ENCODE measurements at places on chromosomes 7 and 10.
A peak's percentile ranks its signal among the peaks of the same experiment; 100 is the strongest.

DNA sequence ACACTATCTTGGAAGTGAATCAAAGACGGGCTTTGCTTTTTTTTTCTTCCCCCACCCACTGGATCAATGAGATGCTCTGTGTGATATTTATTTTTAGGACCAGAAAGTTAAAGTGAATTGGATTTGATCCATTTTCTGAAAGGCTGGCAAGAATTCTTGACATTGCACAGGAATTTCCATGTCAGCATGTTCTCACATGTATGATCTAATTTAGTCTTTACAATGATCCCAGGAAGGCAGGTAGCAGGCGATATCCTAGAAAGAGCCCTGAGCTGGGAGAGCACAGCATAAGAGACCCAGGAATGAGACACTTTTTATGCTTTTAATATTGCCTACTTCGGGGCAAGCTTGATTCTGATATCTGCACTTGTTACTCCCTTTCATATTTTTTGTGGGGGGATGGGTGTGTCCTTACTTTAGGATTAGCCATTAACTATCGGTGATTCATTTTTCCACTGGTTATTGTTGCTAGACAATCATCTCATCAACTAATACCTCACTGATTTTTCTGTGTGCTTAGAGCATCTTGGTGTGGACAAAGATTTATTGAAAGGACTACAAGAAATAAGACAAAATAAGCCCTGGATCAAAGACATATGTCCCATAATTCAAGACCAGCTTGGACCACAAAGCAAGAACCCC, 58.1 kb downstream of the NRP1 start:
- no peak for DNase-seq

DNA sequence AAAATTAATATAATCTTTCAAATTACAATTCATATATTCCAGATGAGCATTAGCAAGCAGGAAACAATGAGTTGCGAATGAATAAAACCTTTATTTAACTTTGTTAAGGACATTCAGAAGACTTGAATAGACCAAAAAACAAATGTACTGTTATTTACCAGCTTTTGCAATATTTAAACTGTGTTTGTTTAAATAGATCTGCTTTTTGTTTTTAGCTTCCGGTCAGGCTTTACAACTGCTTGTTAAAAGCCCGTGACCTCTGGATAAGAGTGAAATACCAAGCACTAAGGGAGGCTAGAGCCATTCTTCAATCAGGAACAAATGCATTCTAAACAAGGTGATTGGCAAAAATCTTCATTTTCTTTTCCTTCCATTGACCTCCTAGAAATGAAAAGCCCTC, 184.9 kb upstream of the GNAI1 start:
- DNase-seq: no peak

- no peak for DNase-seq
These were observed 71.0 kb downstream of the MKI67 start for GRCh38 chr10:128055061-128055868.

GRCh38 chr7:124800386-124800785, 34.8 kb upstream of the GPR37 start:
- DNase-seq: peak; percentile 11

DNA sequence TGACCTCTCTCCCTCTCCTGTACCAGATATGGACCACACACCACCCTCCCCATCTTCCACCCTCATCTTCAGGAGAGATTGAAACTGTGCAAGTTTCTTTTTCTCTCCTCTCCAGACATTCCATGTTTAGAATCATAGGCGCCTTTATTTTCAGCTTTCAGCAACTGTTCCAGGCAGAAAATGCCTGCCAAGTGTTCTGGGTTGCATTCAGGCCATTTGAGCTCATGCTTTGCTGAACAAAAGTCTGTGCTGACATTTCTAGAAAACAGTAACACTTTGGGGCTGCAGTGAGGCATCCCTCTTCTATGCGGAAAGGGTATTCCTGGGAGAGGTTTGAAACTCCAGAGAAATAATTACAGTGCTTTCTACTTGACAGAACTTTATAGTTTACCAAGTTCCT, 361.7 kb downstream of the GPAM start:
- no peak for DNase-seq

DNA sequence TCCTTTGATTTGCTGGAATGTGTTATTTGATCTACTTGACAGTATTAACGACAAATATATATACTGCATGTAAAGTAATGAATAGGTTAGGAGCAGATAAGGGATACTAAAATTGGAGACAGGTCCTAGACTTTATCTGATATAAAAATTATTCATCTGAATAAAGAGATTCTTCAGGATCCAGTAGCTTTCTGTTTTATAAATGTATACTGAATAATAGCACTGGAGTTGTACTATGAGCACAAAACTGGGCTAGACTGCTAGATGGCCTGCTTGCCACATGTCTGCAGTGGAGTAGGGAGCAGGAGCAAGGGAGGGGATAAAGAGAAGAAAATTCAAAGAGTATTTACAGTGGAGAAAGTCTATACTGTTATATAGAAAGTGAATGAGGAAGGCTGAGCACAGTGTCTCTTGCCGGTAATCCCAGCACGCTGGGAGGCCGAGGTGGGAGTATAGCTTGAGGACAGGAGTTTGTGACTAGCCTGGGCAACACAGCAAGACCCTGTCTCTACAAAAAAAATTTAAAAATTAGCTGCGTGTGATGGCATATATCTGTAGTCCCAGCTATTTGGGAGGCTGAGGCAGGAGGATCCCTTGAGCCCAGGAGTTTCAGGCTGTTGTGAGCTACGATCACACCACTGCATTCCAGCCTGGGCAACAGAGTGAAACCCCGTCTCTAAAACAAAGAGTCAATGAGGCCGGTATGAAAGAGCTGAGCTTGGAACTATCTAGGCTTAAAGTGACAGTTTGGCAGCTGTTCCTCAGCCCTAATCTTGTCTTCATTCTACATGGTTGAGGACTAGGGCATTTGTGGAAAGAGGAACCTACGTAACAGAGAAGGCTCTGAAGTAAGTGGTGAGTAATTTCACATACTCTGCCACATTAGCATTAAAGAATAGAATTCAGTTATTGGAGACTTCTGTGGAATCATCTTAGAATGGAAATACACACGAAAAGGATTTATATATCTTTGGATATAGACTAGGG, 41.8 kb downstream of the CD36 start:
- no peak for DNase-seq

DNA sequence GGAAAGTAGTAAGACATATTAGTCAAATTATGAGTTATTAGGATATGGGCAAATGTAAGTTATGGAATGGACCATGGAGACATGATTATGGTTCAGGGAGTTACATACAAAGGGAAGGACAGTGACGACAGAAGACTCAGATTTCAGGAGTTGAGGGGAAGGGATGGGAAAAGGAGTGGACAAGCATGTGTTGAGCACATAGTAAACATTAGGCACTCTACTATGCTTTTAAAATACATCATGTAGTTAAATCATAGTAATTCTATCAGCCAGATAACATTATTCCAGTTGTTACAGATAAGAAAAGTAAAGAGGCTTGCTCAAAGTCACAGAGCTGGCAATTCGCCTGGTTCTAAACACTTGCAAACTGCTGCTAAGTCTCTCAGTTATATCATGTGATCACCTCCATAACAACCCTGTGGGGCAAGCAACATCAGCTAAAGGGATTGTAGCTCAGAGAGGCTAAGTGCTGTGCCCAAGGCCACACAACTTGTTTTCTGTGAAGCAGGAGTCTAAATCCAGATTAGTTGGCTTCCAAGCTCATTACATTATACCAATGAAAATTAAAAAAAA, 115.2 kb upstream of the MDFIC start:
- DNase-seq: no peak

DNA sequence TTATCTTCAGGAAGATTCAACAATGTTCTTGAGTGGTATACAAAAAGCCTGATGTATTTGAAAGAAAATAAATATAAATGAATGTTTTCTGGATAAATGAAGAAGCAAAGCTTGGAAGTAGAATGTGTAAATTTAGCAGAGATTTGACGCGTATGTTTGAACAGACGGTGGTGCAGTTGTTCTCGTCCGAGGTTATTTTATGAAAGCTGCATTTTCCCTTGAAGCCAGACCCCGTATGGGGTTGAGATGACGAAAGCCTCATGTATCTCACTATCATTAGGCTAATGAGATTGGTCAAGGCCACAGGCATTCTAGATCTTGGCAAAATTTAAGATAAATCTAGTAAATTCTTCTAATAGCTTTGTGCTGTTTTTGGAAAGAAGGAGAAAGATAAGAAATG, 195.2 kb downstream of the NXPH1 start:
- no peak for DNase-seq

DNA sequence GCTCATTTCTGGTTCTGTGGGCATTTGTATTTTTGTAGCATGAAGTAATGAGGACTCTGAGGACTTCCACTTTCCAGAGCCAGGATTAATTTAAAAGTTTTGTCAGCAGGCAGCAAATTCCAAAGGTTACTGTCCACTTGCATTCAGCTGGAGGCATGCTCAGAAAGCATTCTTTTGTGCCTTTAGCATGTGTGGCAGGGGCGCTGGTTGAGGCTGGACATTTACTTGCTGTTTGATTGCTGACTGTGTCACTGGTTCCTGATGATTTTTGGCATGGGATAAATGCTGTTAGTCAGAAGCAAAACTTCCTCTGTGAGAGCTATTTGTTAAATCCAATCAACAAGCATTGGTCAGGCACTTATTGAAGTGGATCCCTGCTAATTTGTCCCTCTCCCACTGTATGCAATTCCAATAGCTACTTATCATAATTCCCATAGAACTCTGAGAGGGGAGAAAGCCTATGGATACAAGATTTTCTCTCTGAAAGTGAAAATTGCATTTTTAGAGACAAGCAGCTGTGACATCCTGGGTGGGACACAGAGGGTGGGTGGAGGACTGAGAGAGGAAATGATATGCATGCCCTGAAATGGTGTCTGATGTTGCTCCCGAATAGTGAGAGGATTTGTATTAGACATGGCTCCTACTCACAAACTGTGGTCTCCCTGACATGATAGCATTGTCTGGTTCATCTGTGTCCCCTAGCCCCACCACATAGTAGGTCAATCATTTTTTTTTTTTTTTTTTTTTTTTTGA, 161.2 kb upstream of the WDR11 start:
- no peak for DNase-seq

GRCh38 chr10:44724415-44725174, 186.5 kb upstream of the TMEM72 start:
- DNase-seq: no peak

All from ELF-1 (cell line).